ENCODE measurements at places on chromosomes 11 and 22. TPM values are rescaled to one million over a fixed set of nuclear protein-coding genes. Genes with fewer than 3 reads are reported as not detected.

The MYOD1 gene
- total RNA-seq, result not detected

The MISFA gene
- 2.8 TPM for total RNA-seq

The HEPACAM gene
- total RNA-seq, result not detected

The TENM4 gene
- 0.31 TPM for total RNA-seq

The NPTXR gene
- 4.1 TPM for total RNA-seq

The SC5D gene
- 42.0 TPM for total RNA-seq

The CFAP300 gene
- total RNA-seq, result 8.3 TPM

The APOL4 gene
- 2.7 TPM for total RNA-seq

The IL17REL gene
- total RNA-seq, result not detected

The TFIP11 gene
- 13.8 TPM for total RNA-seq

The GALNT18 gene
- total RNA-seq, result 5.0 TPM

The C11orf91 gene
- not detected for total RNA-seq

The KCNJ1 gene
- not detected for total RNA-seq

The NDUFC2 gene
- total RNA-seq, result 127 TPM

The PIK3IP1 gene
- 0.62 TPM for total RNA-seq

The DCDC1 gene
- 0.08 TPM for total RNA-seq

The OR52A1 gene
- not detected for total RNA-seq

The OR51A4 gene
- total RNA-seq, result not detected

The P4HA3 gene
- 0.27 TPM for total RNA-seq

The MPEG1 gene
- total RNA-seq, result not detected

The MS4A2 gene
- not detected for total RNA-seq

The UBQLNL gene
- not detected for total RNA-seq

The HBG2 gene
- total RNA-seq, result 2.6 TPM

The KIRREL3 gene
- not detected for total RNA-seq

Data from H4 (cell line).